Muscle of arm (tissue), 14 donors: ENCODE measurements at places on chromosomes 3 and 15. TPM values are rescaled to one million over a fixed set of nuclear protein-coding genes. Genes with fewer than 3 reads are reported as not detected.

- DNase-seq, result no peak
Measured at GRCh38 chr15:57870667-57871066, 164.2 kb downstream of the POLR2M start.

DNA sequence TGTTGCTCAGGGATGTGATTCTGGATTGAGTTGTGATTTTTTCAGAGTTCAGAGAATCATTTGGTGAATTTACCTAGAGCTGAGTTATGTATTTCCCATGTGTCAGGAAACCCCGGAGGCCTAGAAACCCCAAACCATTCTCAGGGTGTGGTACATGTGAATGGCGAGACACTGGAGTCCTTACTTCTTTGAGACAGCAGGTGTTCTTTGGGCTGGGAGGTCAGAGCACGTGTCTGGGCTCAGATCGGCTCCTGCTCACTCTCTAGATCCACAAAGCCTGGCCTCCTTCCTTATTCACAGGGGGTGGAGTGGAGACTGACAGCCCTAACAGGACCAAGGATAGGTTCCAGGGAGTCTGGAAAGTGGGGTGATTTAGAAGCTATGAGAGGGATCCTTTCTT is 145.8 kb downstream of the CHDH start:
- no peak for DNase-seq

DNA sequence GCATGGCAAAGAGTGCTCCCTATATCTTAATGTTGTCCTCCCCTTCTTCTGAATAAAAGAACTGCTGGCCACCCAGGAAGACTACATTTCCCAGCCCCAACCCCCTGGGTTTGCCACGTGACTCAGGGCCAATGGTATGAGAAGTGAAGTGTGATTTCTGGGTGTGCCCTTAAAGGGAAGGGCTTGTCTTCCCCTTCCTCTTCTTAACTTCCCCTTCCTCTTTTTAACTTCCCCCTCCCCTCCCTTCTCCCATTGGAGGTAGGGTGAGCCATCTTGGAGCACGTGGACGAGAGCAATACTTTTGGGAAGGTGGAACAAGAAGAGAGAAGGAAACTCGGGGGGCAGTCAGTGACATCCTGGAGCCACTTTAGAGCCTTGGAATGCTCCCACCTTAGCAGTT is 6.8 kb upstream of the KBTBD12 start:
- DNase-seq, result no peak

GRCh38 chr3:55923626-55924025 is 436.5 kb upstream of the WNT5A start:
- no peak for DNase-seq

DNA sequence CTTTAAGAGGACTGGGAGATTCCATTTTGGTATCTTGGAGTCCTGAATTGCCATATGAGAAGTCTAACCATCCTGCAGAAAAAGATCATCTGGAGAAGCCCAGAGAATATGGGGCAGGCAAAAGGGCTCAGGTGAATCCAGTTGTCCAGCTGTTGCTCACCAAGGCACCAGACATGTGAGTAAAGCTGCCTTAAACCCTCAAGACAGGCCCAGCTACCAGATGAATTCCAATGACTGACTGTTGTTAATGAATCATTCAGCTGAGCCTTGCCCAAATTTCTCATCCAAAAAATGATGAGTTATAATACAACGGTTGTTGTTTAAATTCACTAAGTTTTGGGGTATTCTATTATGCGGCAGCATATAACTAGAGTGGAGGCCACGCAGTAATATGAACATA is 22.0 kb upstream of the NANOGP8 start:
- no peak for DNase-seq

DNA sequence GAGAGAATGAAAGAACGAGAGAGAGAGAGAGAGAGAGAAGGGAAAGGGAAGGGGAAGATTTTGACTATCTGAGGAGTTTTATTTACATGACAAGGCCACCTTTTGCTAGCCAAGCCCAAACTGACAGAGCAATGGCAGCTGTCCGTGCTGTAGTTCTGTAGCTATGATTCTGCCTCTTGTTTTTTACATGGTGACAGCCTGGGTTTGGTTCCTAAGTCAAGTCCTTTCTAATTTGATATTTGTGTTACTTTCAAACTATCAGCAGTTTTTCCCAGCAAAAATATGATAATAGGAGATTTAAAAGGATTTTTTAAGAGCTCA is 26.3 kb upstream of the MFGE8 start:
- no peak for DNase-seq

- no peak for DNase-seq
Measured at GRCh38 chr15:56737791-56738190, 4.5 kb upstream of the ZNF280D start.

GRCh38 chr3:159236321-159236720 is 434.5 kb downstream of the MFSD1 start:
- no peak for DNase-seq

GRCh38 chr3:122786066-122786465 is 7.6 kb downstream of the HSPBAP1 start:
- DNase-seq, result no peak

DNA sequence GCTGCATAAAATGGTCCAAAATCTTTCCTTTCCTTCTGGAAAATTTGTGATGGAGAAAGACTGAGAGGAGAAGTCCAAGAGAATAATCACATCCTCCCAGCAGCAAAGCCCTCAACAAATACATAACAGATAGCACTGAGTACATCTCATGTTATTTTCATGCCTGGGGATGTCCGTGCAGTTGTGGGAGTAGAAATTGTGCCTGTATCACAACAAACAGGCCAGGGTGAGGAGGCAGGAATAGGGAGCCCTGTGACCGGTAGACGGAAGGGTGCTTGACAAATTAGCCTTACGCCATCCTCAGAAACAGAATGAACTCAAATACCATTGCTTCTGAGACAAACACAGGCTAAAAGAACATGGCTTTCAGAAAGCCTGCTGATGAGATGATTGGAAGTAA is 333.2 kb upstream of the UMPS start:
- DNase-seq, result no peak

DNA sequence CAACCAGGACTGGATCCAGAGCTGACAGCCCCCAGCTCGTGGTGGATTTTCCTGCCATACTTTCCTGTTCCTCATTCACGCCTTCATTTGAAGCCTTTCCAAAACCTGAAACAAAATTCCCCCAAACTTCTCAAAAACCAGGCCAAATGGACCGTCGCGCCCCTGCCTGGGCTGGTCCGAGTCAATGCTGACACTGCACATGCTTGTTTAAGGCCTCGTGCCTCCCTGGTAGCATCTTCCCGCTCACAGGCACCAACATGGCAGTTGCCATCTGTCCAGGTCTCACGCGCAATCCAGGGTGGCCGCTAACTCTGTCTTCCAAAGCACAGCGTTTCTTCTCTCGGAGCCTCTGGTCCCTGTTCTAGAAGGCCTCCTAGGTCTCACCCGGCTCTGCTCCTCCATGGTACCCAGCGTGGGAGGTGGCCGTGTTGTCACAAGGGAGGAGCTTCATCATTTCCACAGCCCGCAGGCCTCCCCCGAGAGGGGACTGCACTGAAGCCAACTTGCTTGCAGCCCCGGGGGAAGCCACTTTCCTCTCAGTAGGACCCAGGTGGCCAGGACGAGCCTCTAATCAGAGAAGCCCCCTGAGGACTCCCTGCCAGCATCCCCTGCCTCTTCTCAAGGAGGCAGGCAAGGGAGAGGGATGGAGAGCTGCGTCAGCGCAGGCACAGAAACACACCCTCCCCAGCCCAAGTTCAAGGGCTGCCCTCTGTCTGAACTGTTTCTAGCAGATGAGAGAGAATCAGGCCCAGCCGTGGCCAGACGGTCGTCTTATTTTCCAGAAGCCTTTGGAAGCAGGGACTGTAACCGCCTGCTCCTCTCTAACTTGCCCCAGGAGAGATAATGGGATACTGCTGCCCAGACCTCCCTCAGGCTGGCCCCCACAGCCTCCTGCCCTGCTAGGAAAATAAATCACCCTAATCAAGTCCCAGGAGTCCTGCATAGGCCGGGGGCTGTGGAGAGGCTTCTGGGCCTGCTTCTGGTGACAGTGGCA is 152.8 kb upstream of the TLE3 start:
- peak; percentile 71 for DNase-seq

The ILDR1 gene
- 0.31 TPM for polyA plus RNA-seq

The ASB7 gene
- polyA plus RNA-seq, result 10.2 TPM

The PEAK1 gene
- polyA plus RNA-seq, result 38.3 TPM

The SERINC4 gene
- 0.74 TPM for polyA plus RNA-seq

The GRAMD1C gene
- 2.2 TPM for polyA plus RNA-seq

The SLC6A20 gene
- polyA plus RNA-seq, result 0.26 TPM

The GP9 gene
- polyA plus RNA-seq, result not detected

The TAGLN3 gene
- 3.6 TPM for polyA plus RNA-seq

The DCUN1D1 gene
- not detected for polyA plus RNA-seq
